Calu3 (cell line): ENCODE measurements at places on chromosomes 1 and 21. TPM values are rescaled to one million over a fixed set of nuclear protein-coding genes. Genes with fewer than 3 reads are reported as not detected.

DMBX1 gene
- total RNA-seq = 0.88 and 2.3 TPM in 2 replicates

TNFRSF14 gene
- 24.4 and 33.4 TPM in 2 replicates for total RNA-seq

DNA sequence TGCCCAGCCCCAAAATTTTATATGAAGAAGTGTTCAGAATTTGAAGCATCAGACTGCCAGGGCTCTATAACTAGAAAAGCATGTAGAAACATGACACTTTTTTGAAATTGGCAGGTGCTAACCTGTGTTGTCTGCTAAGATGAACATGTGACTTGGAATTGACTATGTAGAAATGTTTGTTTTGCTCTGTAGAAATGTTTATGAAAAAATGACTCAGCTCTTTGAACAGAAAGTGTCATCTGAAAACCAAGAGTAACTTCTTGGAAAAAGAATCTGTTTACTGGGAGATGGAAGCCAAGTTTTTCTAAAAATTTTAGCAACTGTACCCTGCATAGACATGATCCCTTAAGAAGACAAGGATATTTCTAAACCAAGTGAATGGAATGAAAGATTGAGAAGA, 59.2 kb downstream of the LHX9 start:
- peak overlapping the region; percentile 12 for H3K27ac ChIP-seq
- peaks cover 14% of the 10 kb centered on the region for H3K4me1 ChIP-seq
- H3K27me3 ChIP-seq = no peaks in the 10 kb centered on the region
- no peak for DNase-seq
- H3K4me3 ChIP-seq = no peak overlapping the region
- no peaks in the 10 kb centered on the region for H3K36me3 ChIP-seq

DNA sequence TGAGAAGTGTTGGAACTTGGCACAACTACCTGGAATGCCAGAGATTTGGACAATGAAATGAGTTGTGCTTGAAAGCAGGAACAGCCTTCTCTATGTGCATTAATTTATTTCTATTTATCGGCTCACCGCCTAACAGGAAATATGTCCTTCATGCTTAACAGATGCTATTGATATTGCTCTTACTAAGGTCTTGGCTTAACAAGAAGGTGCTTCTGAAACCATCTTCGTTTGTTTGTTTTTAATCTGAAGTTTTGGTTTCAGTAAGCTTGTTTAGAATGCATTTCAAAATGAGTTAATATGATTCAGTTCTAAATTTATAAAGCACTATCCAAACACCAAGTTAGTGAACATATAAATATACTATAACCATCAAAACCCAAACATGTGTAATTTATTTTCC, 898.3 kb upstream of the B3GALT2 start:
- no peaks in the 10 kb centered on the region for H3K36me3 ChIP-seq
- H3K4me3 ChIP-seq = no peak overlapping the region
- H3K27ac ChIP-seq = no peak overlapping the region
- no peaks in the 10 kb centered on the region for H3K4me1 ChIP-seq

- H3K27ac ChIP-seq = no peak overlapping the region
- H3K4me3 ChIP-seq = no peak overlapping the region
- no peaks in the 10 kb centered on the region for H3K27me3 ChIP-seq
Measured at GRCh38 chr21:45475004-45475685, 67.1 kb downstream of the SLC19A1 start.

DNA sequence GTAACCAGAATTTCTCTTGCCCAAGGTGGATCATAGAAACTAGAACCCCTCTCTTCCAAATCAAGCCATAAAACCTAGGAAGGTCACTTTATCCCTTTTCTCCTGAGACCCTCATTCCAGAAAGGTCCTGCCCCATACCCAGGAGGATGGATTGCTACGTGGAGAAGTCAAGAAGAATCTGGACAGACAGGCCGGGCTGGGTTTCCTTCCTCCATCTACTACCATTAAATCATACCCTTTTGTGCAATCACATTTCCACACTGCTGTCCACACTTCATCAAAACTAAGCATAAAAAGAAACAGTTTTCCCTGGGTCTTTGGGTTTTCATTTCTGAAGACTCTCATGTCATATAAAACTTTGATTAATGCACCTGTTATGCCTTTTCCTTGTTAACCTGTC, 65.4 kb downstream of the C21orf91 start:
- H3K27me3 ChIP-seq = no peaks in the 10 kb centered on the region
- DNase-seq = no peak
- H3K27ac ChIP-seq = no peak overlapping the region
- no peaks in the 10 kb centered on the region for H3K36me3 ChIP-seq
- H3K4me3 ChIP-seq = no peak overlapping the region

DNA sequence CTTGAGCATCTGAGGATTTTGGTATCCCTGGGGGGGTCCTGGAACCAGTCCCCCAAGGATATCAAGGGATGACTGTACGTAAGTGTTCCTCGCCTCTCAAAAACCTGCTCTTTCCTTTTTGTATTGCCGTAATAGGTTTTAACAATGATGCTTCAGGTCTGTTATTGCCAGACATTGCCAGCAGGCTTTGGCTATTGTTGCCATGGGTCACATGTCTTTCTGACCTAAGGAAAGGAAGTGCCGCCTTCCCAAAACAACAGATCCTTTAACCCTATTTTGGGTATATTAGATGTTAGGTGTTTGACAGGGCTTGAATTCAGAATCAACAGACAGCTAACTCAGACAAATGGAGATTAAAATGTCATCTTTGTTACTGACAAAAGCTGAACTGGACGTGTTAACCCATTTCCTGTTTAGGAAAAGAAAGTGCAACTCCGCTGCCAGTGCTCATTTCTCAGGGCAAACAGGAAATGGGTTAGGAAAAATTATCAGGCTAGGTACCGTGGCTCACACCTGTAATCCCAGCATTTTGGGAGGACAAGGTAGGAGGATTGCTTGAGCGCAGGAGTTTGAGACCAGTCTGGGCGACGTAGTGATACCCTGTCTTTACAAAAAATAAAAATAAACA, 12.4 kb upstream of the PRPF38B start:
- no peaks in the 10 kb centered on the region for H3K27me3 ChIP-seq
- H3K4me3 ChIP-seq = no peak overlapping the region
- H3K4me1 ChIP-seq = no peaks in the 10 kb centered on the region
- H3K27ac ChIP-seq = no peak overlapping the region

- no peaks in the 10 kb centered on the region for H3K27me3 ChIP-seq
- H3K4me1 ChIP-seq = no peaks in the 10 kb centered on the region
- no peak overlapping the region for H3K27ac ChIP-seq
Measured at GRCh38 chr1:7292714-7293419, 478.2 kb upstream of the VAMP3 start.

- H3K4me1 ChIP-seq = no peaks in the 10 kb centered on the region
- no peaks in the 10 kb centered on the region for H3K36me3 ChIP-seq
- H3K27me3 ChIP-seq = no peaks in the 10 kb centered on the region
- DNase-seq = no peak
- H3K4me3 ChIP-seq = no peak overlapping the region
Measured at GRCh38 chr1:57142999-57143398, 177.2 kb upstream of the C8B start.

GRCh38 chr1:225879521-225880221, 2.5 kb downstream of the TMEM63A start:
- H3K4me3 ChIP-seq = peak overlapping the region; percentile 67
- H3K36me3 ChIP-seq = peaks cover 90% of the 10 kb centered on the region
- H3K27ac ChIP-seq = peak overlapping the region; percentile 85
- DNase-seq = peak; percentile 75
- H3K4me1 ChIP-seq = peaks cover 68% of the 10 kb centered on the region
- no peaks in the 10 kb centered on the region for H3K27me3 ChIP-seq
